ENCODE measurements at places on chromosomes 11 and 22.
A peak's percentile ranks its signal among the peaks of the same experiment; 100 is the strongest.

DNA sequence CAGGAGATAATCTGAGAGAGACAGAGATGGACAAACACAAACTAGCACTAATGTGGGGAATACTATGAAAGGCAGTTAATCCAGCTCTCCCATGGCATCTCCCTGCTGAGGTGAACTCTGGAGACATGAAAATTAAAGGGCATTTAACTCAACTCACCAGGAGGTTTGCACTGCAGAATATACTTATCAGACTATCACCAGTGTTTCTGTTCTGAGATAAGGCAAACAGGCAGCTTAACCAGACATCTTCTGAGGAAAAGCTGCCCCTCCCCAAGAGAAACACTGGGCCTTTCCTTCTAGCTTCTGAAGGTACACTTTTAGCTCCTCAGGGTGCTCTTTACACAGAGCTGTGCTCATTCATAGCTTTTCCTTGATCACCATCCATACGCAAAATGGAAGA is 85.5 kb downstream of the AMBRA1 start:
- no peak for DNase-seq

GRCh38 chr11:47212938-47213337 is 1.8 kb upstream of the DDB2 start:
- no peak for DNase-seq

GRCh38 chr11:5931061-5931460 is 11.0 kb upstream of the OR56A3 start:
- DNase-seq: no peak

GRCh38 chr11:65559535-65559934 is 1.4 kb upstream of the LTBP3 start:
- no peak for DNase-seq

GRCh38 chr11:95232666-95233065 is 1.7 kb upstream of the SESN3 start:
- DNase-seq: no peak

DNA sequence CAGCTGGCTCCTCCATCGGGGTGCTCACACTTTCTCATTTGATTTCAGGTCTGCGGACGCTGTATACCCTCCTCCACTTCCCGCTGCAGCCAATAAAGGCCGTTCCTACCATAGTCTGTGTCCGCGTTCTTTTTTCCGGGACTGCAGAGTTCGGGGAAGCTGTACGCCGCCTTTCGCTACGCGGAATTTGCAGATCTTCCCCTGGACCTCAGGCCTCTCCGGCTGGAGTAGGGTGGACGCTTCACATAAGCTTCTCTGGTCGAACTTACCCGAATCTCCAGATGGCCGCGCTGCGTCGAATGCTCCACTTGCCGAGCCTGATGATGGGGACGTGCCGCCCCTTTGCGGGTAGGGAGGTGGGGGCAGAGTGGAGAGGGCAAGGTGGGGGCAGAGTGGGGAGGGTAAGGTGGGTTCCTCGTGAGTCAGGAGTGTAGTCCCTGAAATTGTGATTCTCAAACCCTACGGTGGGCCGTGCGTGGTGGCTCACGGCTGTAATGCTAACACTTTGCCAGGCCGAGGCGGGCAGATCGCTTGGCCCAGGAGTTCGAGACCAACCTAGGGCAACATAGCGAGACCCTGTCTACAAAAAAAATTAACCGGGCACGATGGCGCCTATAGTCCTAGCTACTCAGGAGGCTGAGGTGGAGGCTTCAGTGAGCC is 617 bp downstream of the CSKMT start:
- DNase-seq: peak; percentile 55

- no peak for DNase-seq
Observed at GRCh38 chr11:120597250-120598215, 86.0 kb downstream of the GRIK4 start.

DNA sequence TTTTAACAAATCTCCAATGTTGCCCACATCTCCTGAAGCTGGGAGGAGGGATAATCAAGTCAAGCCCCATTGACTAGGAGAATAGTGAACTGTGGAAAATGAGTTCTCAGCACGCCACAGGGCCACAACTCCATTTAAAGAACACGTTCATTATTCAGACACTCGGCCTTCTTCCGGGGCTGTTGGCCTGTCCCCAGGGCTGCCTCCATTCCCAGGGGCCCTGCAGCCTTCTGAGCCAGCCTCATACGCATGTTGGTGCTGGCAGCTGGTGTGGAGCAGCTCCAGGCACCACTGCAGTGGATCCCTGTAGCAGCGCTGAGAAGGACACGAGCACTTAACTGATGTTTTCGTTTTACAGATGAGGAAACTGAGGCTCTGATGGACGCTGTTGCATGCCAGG is 87.5 kb upstream of the RCN1 start:
- DNase-seq: no peak

- no peak for DNase-seq
Observed at GRCh38 chr11:75159151-75159953, 8.4 kb downstream of the SLCO2B1 start.

GRCh38 chr11:8332196-8332595 is 68.5 kb upstream of the LMO1 start:
- peak; percentile 61 for DNase-seq

GRCh38 chr11:9285850-9286587 is 20.9 kb upstream of the DENND5A start:
- no peak for DNase-seq

GRCh38 chr11:28618416-28618815 is 510.2 kb downstream of the METTL15 start:
- no peak for DNase-seq

DNA sequence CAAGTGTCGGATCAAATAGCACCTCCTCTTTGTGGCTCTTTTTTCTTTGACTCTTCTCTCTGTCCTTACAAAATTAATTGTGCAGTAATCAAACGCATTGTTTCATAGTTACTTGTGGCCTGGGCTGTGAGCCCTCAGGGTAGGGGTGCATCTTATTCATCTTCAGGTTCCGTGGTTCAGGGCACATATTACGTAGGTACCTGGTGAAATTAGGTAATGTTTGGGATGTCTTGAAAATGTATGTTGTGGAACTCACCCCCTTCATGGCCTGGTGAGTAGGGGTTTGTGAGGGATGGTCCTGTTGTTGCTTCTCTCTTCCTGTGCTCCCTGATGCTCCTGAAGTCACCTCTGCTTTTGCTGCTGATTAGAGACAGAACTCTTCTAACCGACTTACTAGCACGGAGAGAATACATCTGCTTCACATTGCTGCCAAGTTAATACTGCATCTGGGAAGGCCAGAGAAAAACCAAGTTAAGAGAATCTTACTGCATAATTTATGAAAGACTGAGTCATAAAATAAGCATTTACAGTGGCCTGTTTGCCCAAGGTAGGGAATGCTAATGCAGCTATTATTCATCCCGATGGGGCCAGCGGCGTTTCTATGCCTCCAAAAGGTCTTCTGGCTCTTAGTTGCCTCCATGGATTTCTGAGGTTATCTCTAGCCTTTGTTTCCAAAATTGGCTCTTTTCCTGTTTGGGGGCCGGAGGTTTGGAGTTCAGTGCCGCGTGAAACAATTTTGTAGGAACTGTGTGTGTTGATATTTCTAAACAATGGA is 66.9 kb downstream of the TBC1D22A start:
- DNase-seq: no peak

DNA sequence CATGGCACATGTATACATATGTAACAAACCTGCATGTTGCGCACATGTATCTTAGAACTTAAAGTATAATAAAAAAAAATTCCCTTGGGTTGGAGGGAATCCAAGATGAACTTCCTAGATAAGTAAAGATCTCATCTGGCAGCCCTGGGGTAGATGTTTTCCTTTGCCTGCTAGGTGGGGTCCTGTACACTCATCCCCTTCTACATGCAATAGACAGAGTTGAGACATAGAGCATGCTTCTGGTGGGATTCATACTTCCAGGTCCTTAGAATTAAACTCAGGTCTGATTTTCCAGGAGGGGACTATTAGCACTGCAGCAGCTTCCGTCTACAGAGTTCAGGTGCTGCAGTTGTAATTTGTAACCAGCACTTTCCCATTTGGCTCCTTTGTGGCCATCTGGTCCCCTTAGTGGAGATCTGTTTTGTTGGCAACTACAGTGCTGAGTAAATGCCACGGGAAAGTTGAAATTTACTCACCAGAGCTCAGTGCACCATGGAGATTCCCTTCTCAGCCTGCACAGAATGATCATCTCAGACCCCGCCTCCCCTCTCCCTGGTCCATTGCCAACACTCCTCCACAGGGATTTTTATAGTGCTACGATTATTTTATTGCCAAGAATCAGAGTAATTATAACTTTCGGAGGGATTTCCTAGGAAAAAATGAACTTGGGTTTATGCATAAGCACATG is 220.1 kb upstream of the E2F8 start:
- no peak for DNase-seq

Measured in suppressor macrophage (primary cell).